ENCODE measurements at places on chromosomes 2 and 18.

DNA sequence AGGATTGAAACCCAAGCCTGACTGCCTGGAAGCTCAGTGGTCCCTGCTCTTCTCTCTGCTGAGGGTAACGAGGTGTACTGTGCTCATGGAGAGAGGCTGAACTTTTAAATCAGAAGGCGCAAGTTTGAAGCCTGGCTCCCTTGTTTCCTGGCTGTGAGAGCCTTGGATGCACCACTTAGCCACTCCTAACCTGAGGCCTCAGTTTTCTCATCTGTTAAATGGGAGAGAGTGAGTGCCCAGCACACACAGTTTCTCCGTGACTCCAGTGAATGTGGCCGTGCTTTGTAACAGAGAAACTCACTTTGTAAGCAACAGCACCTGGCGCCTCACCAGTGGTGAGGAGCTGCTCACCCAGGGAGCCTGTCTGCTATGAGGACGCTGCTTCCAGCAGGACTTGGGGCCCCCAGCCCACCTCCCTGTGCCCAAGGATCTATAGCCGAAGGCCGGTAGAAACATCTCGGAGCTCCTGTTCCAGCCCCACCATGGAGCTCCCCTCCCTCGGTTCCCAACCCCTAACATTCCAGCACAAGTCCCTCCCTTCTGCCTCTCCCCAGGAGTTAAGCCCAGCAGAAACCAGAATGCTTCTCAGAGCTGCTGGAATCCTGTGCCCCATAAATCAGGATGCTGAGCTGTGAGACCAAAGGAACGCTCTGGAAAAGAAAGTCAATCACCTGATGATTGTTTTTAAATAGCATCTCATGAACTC is 20.3 kb upstream of the KCNK3 start:
- no peak for DNase-seq

- no peak for DNase-seq
Measured at GRCh38 chr2:36797324-36798070, 101.0 kb downstream of the VIT start.

GRCh38 chr18:9147440-9148202 is 11.0 kb downstream of the ANKRD12 start:
- no peak for DNase-seq

DNA sequence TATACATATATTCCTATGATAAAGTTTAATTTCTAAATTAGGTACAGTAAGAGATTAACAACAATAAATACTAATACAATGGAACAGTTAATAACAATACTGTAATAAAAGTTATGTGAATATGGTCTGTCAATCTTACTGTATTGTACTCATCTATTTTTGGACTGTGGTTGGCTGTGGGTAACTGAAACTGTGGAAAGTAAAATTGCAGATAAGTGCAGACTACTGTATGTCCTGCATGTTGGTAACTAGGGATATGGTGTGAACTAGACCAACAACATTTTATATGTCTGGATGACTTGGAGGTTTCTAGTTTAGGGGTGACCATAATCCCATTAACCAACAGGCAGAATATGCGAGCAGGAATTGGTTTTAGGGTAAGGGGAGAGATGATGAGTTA is 23.3 kb downstream of the PHLPP1 start:
- DNase-seq: no peak

DNA sequence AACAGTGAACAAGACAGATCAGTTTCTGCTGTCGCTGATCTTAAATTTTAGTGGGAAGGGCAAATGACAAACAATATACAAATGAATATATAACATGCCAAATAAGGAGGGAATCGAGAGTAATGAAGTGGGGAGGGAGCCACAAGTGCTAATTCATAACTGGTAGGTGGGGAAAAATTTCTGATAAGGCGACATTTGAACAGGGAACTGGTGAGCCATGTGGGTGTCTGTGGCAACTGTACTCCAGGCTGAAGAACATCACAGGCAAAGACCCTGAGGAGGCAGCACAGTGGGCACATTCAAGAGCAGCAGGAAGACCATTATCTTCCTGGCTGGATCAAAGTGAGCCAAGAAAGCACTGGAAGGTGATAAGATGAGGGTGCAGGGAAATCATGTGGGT is 51.6 kb upstream of the CD28 start:
- no peak for DNase-seq

DNA sequence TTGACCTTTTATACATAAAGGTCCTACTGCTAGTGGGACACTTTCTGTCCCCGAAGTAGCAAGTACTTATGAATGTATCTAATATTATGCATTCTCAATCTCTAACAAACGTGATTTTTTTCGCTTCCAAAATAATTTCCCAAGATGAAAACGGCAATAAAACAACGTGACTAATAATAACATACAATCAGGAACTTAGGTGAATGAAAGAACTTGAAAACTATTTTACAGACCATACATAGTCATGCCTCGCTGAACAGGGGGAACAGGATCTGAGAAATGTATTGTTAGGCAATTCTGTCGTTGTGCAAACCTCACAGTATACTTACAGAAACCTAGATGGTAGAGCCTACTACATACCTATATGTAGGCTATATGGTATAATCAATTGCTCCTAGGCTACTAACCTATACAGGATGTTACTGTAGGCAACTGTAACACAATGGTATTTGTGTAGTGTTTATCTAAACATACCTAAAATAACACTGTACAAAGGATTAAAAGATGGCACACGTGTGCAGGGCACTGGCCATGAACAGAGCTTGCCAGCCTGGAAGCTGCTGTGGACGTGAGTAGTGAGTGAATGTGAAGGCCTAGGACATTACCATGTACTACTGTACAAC is 2.5 kb downstream of the RTN4 start:
- DNase-seq: no peak

DNA sequence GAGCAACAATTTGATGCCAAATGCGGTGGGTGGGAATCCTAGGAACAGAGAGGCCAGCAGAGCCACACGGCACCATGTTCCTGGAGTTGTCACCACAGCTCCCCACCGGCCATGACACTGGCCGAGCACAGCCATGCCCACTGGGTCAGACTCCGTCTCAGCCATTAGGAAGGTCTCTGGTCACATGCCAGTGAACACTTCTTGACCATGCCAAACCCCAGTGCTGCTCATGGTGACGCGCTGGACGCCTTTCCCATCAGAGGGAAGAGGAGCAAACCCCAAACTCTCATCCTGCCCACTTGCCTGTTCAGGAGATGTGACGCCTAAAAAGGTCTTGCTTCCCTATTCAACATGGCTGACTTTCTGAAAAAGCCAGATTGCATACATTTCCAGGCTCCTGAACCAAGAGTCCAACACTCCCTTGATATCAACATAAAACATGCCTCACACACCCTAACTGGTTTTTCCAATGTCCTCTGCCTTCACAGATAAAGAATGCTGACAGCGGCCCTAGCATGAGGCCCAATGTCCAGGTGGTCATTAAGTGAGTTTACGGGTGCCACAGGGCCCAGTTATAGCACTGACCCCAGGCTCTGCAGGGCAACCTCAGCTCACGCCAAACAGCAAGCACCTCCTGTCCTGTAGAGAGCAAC is 31.9 kb downstream of the TFCP2L1 start:
- DNase-seq: no peak

DNA sequence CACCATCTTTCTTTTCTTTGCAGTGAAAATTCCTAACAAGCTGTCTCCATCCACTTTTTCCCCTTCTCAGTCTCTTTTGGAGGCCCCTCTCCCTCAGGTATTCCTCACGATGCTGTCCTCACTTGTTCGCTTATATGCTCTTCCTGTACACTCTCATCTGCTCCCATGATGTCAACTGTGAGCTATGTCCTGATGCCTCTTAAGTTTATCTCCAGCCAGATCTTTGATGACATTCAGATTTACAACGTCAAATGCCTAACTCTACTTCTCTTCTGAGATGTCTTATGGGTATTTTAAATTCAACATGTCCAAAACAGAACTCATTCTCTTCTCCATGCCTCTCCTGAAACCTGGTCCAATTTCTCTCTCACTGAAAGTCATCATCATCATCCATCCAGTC is 55.1 kb upstream of the SERTAD2 start:
- DNase-seq: no peak

GRCh38 chr2:39356922-39357639 is 80.0 kb downstream of the MAP4K3 start:
- DNase-seq: no peak

DNA sequence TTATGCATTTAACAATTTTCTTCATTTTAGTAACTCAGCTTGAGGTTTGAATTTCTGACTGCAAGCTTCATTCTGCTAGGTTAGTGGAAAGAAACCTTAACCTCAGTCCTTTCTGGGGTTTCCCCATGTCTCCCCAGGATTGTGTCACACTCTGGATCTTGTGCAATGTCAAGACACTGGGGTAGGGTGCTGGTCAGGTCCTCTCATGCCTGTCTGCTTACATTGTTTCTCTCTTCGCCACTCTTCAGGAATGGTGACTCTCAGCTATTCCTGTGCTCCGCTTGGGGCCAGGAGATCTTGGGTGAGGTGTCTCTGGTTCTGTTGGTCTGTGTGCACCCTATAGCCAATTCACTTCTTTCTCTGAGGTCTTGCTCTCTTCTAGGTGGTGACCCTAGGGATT is 23.9 kb downstream of the CTLA4 start:
- no peak for DNase-seq

DNA sequence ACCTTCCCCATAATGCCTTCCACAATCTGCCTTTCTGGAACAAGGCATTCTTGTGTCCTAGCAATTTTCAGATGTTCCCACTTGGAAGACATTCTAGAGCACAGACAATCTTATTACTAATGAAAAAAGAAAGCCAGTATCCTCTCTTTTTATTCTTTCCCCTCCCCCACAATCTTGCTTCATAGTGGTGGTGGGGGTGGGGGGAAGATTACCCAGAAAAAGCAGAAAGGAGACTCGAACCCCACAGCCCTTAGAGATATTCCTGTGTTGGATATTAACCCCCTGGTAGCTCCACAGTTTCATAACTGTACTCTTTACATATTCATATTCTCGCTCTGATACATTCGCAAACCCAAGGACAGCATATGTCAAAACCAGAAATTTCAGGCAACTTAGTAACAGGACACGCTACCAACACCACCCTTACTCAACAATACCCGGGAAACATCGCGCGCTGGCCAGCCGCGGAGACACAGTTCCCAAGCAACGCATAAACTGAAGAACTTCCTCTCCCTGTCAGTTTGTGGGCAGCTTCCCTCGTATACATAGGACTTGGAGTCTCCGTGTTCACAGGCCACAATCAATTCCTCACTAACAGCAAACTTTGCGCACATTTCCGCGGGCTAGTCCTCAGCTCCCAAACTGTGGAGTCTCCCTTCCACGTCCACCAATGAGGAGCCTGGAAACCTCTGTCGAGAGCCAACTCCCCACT is 793 bp downstream of the NR4A2 start:
- DNase-seq: no peak

DNA sequence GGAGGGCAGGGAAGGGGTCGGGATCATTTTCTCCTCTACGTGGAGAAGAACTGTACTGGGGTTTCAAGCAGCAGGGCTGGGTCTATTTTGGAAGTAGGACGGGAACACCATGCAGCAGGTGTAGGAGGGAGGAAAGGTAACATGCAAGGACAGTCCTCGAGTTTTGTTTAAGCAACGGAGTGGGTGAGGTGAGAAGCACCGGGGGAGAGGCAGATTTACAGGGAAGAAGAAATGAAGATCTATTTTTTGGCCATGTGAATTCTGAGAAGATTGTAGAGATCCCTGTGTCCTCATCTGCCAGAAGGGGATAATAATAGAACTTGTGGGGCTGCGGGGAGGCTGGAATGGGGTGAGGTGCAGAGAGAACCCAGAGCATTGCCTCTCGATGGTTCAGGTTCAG is 85.6 kb downstream of the INPP5D start:
- no peak for DNase-seq

DNA sequence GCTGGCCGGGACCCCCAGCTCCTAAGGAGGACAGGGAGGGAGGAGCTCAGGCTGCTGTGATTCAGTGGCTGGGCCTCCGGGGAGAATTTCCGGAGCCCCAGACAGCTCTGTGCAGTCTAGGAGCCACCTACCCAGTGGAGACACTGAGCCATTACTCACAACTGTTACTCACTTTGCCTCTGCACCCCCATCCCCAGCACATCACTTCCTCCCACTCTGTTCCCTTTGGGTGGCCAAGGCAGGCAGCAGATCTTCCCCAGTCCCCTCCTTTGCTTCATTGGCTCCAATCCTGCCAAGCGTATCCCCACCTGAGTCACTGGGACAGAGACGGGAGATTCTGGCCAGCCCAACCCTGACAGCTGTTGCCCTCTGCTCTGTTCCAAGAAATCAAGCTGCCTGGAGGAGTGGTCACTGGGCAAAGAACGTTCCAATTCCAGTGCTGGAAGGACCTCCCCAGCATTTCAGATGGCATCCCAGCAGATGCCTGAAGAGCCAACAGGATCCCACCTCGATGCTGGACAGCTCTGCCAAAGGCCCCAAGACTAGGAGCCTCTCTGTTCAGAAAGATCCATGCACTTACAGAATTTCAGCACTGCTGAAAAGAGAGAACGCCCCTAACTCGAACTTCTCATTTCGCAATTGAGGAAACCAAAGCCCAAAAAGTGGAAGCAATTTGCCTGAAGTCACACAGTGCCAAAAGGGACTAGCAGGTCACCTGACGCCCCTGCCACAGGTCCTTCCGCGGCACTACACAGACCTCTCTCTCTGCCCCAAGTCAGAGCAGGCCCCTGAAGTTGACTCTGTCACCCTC is 68.3 kb downstream of the TNS1 start:
- no peak for DNase-seq

GRCh38 chr18:37348729-37349128 is 216.9 kb downstream of the CELF4 start:
- DNase-seq: no peak

DNA sequence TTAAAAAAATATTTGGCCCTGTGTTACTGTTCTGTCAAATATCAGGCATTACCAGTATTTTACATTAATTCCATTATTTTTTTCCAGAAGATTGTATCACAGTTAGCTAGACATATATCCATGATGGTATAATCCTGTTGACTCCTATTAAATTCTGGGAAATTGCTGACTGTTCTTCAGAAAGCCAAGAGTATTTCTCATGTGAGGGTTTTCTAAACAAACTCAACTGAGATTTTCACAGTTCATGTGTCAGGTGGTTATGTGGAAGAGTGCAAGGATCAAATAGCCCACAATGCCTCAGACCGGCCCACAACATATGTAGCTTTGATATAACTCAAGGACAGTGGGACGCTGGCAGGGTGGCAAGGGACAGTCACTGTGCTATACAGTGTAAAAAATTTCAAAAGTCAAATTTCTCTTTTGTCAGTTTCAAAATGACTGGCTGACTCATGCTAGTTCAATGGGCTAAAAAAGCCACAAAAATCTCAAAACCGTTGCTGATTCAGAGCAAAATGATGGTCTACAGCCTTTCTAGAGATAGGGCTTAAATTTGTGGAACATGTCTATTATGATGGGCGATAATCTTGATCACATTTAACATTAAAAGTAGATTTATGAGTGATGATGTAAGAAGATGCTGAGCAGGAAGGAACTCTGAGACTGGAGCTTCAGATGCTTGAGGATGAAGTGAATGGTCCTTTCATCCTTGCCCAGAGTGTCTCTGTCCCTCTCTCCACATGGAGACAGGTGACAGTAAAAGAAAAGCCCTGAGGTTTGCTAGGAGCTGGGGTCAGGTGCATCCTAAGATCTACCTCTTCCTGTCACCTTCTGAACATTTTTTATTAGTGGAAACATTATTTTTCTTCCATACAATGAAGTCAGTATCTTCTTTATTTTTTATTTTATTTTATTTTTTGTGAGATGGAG is 175.8 kb upstream of the PIEZO2 start:
- DNase-seq: no peak

- no peak for DNase-seq
Measured at GRCh38 chr2:136990316-136990715, 225.0 kb downstream of the THSD7B start.

GRCh38 chr2:76667821-76668271 is 854.3 kb downstream of the LRRTM4 start:
- DNase-seq: no peak

GRCh38 chr2:18490901-18491300 is 69.6 kb downstream of the RDH14 start:
- DNase-seq: no peak
